ENCODE measurements at places on chromosomes 12 and 14.

GRCh38 chr12:95966287-95966870, 23.2 kb downstream of the AMDHD1 start:
- DNase-seq = no peak

DNA sequence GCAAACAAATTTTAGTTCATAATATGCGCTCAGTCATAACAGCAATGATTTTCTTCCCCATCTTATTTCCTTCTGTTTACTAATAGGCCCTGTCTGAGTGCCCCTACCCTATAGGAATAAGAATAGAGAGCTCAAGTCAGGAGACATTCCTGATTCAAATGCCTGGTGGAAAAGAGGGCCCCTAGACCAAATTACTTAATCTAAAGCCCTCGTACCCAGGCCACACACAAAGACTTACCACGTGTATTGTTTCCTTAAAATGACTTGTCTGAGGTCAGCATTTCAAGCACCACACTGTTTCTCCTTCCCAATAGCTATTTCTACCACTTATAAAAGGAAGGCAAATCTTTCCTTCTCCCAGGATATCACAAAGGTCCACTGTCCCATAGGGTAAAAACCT, 314.9 kb upstream of the TMTC1 start:
- no peak for DNase-seq

- no peak for DNase-seq
These were observed 51.6 kb upstream of the SRP54 start for GRCh38 chr14:34931206-34931605.

DNA sequence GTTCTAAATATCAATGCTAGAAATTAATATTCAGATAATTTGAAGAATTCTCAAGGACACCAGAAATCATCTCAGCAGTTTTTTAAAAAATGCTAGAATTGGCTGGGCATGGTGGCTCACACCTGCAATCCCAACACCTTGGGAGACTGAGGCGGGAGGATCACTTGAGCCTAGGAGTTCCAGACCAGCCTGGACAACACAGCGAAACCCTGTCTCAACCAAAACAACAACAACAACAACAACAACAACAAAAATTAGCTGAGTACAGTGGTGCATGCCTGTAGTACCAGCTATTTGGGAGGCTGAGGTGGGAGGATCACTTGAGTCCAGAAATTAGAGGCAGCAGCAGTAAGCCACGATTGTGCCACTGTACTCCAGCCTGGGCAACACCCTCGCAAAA, 3.2 kb upstream of the MDP1 start:
- no peak for DNase-seq

- DNase-seq = no peak
These were observed 691 bp downstream of the SLC2A13 start for GRCh38 chr12:40105265-40105514.

DNA sequence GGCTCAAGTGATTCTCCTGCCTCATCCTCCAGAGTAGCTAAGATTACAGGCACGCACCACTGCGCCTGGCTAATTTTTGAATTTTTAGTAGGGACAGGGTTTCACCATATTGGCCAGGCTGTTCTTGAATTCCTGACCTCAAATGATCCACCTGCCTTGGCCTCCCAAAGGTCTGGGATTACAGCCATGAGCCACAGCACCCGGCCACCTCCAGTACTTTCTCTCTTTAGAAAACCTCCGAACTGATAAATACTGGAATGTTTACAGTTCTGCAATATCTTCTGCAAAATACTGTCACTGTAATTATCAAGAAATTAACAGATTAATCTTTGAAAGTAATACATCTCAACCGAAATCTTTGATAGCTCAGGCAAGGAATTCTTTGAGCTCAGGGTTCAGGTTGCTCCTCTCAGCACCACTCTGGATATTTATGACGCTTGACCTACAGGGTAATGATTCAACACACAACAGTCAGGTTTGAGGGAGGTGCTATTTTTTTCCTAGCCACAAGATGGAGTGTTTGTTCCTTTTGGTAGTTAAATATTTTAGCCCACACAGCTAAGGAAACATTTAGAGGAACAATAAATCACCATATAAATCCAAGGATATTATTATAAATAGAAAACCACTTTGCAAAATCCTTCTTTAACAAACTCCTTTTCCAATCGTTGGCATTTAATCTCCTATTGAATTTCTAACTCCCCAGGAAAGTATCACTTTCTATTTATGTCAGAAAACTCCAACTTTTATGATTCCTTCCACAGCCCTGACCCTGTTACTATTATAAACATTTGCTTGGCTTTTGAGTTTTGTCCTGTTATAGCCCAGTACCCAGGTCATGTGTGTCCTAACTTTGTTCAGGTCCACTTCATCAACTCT, 48.6 kb upstream of the GTF2A1 start:
- no peak for DNase-seq
